ENCODE measurements at places on chromosomes 2 and 18.

GRCh38 chr2:198231562-198231961, 427.2 kb downstream of the PLCL1 start:
- no peak for DNase-seq

DNA sequence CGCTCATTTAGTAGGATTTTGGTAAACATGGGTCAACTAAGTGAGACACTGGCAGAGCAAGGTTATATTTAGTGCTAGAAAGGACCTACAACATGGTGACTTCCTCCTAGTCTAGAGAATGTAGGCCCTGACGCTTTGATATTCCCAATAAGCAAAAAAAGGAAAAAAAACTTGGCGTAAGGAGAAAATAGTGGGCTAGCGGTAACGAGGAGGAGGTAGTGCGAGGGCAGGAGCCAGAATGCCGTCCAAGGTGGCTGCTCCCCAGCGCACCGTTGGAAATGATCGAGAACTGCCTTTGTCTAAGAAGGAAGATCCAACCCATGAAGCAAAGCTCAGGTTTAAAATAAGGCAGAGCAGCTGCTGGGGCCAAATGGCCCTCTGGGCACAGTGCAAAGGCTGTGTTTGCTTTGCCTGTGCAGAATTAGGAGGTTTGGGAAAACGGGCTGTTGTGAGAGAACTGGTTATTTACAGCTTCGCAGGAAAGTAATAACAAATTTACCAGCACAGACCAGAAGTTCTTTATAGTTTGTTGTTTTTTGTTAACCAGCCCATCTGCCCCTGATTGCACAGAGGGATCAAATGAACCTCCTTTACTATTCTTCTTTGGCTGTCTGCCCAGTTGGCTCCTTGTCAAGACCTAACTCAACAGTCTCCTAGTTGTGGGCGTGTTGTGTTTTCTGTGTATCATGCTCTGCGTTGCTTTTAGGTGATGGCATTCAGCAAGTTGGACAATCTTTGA, 86.6 kb downstream of the ITGB1BP1 start:
- DNase-seq, result no peak

DNA sequence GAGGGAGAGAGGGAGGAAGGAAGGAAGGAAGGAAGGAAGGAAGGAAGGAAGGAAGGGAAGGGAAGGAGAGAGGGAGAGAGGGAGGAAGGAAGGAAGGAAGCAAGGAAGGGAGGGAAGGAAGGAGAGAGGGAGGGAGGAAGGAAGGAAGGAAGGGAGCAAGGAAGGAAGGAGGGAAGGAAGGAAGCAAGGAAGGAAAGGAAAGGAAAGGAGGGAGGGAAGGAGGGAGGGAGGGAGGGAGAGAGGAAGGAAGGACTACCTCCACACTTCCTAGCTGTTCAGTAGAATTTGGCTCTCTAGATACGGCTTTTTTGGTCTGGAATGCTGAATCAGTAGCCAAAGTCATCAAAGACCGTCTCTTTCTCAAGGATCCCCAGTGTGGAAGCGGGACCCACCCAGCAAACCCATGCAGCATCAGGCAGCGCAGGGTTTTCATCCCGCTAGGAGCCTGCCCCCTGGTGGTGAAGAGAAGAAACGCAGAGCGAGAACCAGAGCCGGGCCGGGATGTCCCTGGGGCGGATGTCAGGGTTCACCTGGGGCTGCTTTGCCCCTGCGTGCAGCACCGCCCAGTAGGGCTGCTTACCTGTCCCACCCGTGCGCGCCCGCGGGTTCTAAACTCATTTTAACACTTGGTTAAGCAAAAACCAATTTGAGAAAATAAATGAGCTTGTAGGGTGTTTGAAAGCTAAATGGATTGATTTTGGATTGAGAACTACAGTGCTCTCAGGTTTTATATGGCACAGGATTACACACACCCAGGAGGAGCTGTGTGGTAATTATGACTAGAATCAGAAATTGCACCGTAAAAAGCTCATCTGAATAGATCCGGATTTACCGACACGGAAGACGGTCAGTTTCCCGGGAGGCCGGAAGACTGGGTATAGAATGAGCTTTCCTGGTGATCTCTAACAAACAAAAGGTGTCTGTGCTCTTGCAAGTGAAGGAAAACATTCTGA, 48.1 kb upstream of the ARL4C start:
- DNase-seq, result peak; percentile 74

- DNase-seq, result no peak
These were observed 177.9 kb downstream of the CYRIA start for GRCh38 chr2:16487686-16488085.

DNA sequence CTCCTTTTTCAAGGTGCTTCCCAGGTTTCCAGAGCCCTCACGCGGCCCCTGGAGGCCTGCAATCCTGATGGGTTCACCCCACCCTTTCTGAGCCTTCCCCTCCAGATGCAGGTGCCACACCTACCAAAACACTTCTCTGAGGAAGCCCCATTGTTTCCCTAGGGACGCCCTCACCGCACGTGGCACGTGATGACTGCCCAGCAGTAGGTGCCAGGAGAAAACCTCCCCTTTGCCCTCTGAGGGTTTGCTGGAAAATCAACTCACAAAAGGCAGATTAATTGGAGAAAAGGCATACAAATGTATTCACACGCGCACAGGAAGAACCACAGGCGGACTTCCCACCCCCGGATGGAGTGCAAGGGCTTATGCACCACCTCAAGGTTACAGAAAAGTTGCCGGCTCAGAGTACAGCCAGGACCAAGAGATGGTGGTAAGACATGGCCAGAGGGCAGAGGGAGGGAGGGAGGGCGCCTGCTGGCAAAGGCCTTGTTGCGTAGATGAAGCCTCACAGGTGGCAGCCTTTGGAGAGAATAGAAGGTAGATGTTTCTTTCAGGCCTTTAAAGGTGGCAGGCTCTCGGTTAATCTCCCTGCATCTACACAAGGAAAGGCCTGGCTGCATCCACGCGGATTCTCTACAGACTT, 269.4 kb upstream of the RAB6C start:
- no peak for DNase-seq

DNA sequence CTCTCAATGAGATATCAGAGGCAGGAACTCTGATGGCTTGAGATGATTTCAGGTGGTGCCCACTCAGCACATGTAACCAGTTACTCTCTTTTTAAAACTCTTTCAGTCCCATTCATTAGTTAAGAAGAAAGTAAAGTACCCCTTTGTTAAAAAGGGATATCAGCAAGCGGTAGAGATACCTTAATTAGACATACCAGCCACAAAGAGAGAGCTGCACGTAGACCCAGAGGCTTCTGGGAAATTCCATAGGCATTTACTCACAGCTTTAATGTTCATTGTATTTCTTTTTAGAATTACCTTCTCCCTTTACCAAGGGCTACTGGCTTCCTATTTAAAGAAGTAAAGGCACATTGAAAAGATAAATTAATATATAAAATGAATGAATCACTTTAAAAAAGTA, 63.3 kb downstream of the LYPD6B start:
- no peak for DNase-seq

DNA sequence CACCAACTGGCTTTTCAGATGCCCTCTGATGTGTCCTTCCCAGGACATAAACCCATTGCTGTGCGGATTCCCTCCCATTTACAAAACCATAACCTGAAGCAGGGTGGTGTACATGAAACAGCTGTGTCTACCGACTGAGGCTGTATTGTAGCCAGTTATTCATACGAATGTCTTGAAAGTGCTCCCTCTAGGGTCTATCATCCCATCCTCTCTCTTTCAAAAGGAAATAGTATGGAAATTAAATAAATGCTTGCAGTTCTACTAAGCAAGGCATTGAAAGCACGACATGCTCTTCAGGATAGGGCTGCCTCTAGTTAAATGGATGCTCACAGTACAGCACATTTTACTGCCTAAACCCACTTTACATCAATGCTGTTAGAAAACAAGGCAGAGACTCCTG, 112.2 kb upstream of the PXDN start:
- no peak for DNase-seq

DNA sequence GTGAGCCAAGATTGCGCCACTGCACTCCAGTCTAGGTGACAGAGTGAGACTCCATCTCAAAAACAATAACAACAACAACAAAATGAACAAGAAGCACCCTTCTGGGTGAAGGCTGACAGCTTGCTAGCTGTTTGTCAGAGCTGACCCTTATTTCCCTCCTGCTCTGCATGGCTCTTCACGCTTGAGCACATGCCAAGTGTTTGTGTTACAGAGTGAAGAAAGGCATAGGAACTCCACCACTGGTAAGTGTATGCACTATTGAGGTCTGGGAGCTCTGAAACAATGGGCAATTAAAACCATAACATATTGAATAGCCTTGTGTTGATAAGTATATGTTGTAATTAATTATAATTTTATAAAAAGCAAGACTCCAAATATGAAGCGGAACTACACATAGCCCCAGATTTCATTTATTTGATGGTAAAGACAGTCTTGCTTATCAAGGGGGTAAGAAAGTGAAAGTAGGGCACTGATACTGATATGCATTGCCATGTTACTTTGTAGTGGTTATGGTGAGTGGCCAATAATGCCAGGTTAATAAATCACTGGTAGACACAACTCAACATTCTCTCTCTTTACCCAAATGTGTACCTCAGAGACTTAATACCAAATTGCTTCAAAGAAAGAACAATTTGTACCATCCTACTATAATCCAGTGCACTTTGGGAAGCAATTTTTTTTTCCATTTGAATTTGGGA, 163.4 kb downstream of the VWC2L start:
- no peak for DNase-seq

DNA sequence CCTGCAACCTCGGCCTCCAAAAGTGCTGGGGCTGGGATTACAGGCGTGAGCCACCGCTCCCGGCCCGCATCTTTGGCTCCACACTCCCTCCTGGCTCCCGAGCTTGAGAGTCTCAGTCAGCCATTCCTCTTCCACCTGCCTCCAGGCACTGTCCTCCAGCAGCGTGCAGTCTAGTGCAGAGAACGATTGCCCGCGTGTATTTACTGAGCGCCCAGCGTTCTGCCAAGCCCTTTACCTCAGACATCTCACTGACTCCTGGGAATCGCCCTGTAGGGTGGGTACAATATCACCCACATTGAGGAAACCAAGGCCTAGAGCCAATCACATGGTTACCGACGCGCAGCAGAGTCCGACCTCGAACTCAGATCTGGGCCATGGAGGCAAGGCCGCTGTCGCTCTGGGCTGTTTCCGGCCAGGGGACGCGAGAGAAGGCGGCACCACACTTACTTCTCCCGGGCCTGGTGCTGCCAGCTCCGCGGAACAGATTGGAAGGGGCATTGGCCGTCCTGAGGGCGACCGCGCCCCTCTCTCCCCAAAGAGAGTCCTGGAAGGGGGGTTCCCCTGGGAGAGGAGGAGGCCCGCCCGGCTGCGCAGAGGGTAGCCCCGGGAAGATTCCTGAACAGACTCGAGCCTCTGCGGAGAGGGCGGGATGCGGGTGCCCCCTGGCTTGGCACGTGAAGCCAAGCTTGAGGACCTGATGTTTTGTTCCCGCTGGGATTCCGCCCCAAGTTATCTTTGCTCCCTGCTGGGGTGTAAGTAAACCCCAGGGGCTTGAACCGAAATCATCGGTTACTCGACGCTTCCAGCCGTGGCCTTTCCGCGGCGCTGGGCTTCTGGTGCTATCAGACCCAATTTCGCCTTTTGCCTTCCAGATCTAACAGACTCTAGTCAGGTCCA, 5.2 kb upstream of the DLX2 start:
- DNase-seq, result no peak

- no peak for DNase-seq
These were observed 82.9 kb downstream of the CHRNA1 start for GRCh38 chr2:174681099-174682006.

- no peak for DNase-seq
These were observed 952.4 kb downstream of the EPHA4 start for GRCh38 chr2:220619525-220620220.

GRCh38 chr18:45248240-45248903, 366.9 kb upstream of the SLC14A2 start:
- DNase-seq, result no peak

GRCh38 chr2:101387151-101387834, at the start of gene CREG2:
TSS of gene CREG2 (minus strand) at chr2:101387503. CDS start at chr2:101387457, 46 bp downstream.
- peak; percentile 45 for DNase-seq

DNA sequence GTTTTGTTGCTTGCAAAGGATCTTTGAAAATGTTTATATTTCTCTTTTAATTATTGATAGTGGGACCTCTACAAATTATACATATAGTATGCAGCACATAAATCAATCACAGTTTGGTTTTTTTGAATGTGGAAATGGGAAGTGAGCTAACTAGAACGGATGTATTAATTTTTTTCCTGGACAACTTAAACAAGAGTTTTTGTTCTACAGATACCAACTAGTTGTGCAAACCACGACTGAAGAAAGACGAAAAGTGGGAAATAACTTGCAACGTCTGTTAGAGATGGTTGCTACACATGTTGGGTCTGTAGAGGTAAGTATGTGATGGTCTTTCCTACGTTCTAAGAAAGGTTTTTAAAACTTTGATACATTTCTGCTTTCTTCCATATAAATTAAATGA, 39.2 kb downstream of the NDC80 start:
- no peak for DNase-seq

DNA sequence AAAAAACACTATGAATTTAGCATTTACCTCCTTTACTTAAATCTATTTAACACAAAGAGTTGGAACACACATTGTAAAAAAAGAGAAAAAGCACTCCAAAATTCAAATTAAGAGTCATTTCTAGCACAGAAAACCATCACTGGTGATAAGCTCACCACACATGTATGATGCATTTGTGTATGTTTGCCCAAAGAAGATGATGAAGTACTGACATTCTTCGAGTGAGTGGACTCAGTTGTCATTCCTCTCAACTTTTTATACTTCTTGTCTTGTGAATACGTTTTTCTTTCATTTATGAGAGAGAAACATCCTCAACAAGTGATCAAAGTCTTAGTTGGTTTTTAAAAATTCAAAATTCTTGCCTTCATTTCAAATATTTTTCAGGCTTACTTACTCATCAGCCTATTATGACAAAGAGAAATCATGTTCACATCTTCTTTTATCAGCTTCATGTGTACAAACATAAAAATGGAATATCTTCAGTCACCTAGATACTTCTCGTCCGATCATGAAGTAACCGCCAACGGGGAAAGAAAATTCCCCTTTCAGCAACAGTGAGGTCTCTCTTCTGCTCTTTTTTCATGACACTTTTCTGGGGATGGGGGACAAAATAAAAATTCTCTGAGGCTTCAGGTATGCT, 1.5 kb downstream of the DSEL start:
- DNase-seq, result no peak

DNA sequence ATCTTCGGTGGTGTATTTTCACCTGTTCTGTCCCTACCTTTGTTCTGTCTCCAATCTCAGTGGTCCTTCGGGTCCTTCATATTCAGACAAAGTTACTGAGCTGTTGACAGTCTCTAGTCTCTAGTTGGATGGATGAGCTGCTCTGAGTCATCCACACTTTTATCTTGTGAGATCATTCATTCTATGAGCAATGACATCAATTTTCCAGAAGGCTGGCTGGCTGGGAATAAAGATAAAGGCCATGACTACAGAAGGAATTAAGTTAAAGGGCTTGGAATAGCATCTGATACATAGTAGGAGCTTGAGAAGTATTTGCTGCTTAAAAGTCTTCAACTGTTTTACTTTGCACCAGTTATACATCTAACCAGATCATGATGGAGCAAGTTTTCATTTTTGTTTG, 43.1 kb upstream of the SLC39A10 start:
- DNase-seq, result no peak

DNA sequence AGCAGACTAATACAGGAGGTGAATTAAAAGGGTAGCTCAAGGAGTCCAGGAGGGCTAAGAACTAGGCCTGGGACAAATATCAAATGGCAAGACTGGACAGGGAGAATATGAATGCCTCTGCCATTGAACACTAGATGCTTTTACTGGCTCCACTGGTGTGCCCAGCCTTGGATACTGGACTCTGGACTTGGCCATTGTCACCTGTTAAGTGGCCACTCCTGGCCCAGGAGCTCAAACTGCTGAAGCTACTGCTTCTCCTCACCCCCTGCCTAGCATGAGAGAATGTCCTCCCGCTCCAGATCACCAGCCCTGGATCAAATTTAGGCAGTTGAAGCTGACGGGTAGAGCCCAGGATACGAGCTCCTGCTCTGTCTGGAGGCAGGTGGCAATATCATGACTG, 170.8 kb downstream of the DDX1 start:
- DNase-seq, result no peak
